Putamen (tissue), 1 donor: ENCODE measurements at places on chromosomes 12 and 14.

DNA sequence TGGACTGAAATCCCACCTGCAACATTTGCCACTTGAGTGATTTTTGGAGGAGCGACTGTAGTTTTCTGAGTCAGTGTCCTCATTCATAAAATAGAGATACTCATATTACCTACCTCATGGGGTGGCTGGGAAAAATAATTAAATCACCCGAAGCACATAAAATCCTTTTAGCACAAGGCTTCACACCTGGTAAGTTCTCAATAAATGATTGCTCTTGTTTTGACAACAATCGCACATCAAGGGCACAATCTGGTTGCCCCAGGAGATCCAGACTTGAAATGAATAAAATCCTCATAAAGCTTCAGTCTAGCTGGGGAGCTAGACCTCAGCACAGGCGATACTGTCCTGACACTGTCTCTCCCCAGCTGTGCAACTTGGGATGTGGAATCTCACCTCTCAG lies 76.0 kb upstream of the CCDC60 start:
- DNase-seq = no peak

- no peak for DNase-seq
Observed at GRCh38 chr12:130639476-130640424, 76.3 kb downstream of the RIMBP2 start.

DNA sequence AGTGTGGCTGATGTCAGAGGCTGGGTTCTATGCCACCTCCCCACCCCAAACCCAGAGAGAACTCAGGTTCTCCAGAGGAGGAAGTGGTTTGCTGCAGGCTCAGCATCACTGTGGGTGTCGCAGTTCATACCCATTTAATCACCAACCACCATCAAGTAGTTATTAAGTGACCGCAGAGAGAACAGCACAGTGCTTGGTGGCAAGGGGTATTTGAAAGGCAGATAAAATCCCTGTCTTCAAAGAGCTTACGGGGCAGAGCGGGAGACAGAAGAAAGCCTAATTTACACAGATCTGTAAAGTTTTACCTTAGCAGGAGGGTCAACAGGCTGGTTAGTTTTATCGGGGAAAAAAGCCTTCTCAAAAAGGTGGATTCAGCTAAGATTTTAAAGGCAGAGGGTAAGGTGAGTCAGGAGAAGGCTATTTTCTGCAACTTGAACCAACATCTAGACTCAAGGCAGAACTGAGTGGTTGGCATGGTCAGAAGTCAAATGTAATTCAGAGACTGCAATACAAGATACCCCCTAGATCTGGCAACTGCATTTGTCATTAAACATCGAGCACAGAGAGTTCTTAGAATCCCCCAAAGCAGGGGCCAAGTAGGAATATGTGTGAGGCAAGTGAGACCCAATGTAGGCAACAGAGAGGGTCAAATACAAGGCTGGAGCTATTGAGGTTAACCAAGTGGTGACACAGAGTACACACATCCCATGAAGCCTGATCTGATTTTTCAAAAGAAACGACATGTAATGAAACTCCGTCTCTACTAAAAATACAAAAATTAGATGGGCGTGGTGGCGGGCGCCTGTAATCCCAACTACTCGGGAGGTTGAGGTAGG lies 13.2 kb downstream of the PXN start:
- no peak for DNase-seq

DNA sequence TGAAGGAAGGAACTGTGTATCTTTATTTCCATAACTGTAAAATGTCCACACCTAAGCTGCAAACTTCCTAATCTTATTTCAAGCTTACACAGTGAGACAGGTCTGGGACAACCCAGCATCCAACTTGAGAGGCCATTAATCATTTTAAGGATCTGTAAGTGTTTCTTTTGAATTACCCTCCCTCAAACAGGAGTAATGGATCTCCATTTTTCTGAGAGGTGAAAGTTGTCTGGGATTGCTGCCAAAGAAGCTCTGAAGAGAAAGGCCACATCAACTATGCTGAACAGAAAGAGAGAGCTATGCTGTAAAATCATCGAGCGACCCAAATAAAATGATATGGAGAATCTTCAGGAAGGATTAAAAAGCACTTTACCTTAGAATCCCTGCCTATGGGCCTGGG lies 131.7 kb upstream of the CPNE8 start:
- no peak for DNase-seq

GRCh38 chr12:3307389-3307788 lies 183.6 kb upstream of the PRMT8 start:
- DNase-seq = no peak

GRCh38 chr14:65783101-65783500 lies 370.6 kb downstream of the FUT8 start:
- DNase-seq = no peak

DNA sequence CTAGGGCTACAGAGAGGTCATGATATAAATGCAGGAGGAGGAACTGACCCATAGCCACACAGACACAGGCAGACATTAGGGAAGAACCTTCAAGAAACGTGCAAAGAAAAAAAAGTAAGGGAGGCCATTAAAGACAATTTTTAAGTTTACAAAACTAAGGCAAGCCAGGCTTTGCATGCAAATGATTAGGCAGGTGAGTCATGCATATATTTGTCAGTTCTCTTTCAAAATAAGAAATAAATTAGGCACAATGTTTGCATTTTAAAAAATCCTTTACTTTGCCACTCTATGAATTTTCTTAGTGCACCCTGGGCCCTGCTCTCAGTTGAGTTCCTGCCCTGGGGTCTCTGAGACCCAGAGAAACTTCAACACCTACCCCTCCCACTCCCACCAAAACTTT lies 75.0 kb downstream of the PRMT8 start:
- no peak for DNase-seq

DNA sequence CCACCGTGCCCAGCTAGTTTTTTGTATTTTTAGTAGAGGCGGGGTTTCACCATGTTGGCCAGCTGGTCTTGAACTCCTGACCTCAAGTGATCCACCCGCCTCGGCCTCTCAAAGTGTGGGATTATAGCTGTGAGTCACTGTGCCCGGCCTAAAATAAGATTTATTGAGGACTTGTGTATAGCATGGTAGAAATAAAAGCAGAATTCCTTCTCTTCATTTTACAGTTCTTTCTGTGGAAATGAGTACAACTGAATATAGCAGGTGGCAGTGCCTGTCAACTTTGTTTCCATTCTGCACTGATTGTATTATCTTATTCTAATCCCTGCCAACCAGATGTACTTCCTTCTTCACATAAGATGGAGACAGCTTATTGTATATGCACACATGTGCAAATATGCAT lies 41.0 kb downstream of the DIP2B start:
- no peak for DNase-seq

- DNase-seq = peak; percentile 27
Observed at GRCh38 chr12:97938031-97938430, 475.4 kb downstream of the RMST start.

DNA sequence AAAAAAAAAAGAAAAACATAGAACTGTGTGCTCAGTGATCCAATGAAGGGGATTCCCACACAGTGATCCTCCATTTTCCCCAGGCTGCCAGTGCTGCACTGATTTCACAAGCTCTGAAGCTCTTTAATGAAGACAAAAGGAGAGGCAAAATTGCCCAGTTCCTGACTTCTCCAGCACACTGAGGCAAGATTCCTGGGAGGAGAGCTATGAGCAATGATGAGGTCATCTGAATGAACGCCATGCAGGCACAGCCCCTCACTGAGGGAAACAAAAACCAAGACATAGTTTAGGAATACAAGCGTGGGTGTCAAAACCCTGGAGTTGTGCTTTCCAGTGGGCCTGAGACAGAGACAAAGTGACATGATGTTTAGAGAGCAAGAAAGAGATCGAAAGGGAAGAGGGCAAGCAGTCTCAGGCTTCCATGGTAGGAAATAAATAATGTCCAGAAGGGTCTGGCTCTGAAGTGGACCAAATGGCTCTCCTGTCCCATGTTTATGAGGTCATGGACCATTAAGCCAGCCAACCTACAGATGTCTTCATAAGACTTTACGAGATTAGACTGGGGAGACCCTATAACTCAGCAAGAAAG lies 40.9 kb upstream of the SMUG1 start:
- DNase-seq = no peak

- no peak for DNase-seq
Observed at GRCh38 chr12:119296535-119296934, 38.0 kb upstream of the CCDC60 start.

- no peak for DNase-seq
Observed at GRCh38 chr14:77649326-77649725, 32.9 kb upstream of the SPTLC2 start.

DNA sequence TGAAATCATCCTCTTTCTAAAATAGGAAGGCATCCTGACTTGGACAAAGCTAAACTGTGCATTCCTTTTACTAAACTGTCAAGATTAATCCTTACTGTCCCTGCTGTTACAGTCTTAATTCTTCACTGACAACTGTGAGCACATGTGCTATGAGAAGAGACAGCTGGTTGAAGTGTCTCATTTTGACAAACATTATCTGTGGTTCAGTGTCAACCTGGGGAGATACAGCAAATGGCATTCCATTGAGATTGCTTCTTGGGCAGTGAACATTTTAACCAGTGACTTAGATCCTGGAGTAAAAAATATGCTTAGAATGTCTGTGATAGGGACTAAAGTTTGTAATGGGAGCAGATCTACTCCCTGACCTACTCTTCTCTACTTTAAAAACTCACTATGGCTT lies 552.6 kb upstream of the ATP2B1 start:
- DNase-seq = no peak

DNA sequence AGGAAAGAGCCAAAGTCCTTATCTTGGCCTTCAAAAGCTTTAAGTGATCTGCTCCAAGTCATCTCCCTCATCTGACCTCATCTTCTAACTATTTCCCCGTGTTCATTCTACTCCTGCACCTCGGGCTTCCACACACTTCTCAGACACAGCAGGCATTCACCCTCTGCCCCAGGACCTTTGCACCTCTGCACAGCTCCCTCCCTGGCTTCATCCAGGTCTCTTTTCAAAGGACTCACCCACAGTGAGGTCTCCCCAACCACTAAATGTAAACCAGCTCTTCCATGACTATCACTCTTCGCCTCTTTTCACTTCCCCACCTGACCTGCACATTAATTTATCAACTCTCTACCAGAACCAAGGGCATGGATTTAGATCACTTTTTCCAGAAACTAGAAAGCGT lies 161.8 kb downstream of the PIWIL1 start:
- no peak for DNase-seq

DNA sequence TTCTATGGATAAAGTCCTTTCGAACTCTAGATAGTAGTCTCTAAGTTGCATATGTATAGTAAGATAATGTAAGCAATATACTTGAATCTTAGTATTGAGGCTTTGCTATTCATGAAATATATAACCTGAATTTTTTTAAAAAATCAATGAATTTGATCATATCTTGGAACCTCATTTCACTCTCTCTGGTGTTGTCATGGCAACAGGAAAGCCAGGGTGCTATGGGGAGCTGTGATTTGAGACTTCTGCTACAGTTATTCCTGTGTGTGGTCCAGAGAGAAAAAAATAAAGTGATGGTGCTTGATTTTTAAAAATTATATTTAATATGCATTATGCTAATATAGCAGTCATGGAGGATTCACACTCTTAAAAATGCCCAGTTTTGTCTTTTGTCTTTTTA lies 508.0 kb downstream of the SNAPC1 start:
- DNase-seq = no peak
